Endothelial cell of umbilical vein (primary cell): ENCODE measurements at places on chromosomes 3 and 15.

DNA sequence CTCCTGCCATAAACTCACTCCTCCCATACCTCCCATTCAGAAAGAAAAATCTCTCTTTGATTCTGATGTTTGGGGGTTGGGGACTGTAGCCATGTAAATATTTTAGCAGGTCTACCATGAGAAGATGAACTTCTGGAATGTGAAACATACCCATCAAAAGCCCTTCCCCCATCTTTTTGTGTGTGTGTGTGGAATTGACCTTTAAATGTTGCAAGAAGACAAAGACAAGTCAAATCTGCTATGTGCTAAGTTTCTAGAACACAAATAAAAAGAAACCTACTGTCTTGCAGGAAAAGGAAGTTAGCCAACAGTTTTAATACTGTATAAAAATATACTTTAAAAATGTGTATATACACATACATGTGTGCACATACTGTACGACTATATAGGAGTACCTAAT lies 29.7 kb upstream of the USP50 start:
- no peak for DNase-seq

GRCh38 chr3:172042136-172042662 lies 2.8 kb downstream of the FNDC3B start:
- peak; percentile 47 for DNase-seq

DNA sequence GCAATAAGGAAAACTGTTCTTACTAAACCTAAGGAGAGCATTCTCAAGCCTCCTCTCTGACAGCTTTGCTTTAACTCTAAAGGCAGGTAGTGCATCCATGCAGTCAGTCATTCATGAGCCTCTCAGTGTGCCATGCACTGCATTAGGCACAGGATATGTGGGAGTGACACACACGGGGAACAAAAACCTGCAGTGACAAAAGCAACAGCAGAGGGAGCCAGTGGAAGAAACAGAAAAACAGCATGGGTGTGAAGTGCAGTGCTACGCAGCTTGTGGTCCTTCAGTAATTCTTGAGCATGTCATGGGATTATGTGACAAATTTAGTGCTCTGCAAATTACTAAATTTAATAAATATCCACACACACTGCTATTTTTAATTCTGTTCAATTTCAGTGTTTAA lies 230.7 kb downstream of the BBX start:
- DNase-seq = peak; percentile 47

DNA sequence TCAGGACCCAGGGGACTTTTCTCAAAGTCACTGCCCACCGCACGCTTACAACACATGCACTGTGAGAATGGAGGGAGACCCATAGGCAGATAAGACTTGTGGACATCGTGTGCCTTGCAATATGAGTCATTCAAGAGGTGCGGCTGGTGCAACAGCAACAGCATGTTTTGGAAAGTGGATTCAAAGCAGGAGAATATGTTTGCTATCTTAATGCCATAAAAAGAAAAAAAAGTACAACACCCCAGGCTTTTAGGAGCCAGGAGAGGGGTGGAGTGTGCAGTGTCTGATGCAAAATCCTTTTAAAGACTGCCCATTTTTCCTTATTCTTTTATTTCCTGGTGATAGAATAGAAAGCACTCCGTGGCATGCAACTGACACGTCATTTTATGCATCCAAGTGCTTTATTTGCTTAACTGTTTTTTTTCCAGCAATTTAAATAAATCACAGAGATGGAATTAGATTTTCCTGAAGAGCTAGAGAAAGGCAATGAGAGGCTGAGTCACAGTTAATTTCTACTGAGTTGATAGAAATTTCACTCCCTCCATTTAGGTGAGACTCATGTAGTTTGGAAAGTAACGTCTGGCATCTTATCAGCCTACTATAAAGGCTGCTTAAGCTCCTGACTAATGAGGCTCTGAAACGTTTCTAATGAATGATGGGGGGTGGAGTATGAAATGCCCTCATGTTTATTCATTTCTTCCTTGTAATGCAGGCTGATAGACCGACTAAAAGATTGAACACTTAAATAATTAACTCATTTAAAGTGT lies 96.4 kb downstream of the NSUN3 start:
- DNase-seq = no peak

GRCh38 chr15:67115586-67115969 lies 50.2 kb downstream of the SMAD3 start:
- no peak for DNase-seq
